ENCODE measurements at places on chromosomes 7 and 10.

GRCh38 chr10:114526504-114527238 is 122.4 kb upstream of the AFAP1L2 start:
- peak; percentile 73 for DNase-seq

DNA sequence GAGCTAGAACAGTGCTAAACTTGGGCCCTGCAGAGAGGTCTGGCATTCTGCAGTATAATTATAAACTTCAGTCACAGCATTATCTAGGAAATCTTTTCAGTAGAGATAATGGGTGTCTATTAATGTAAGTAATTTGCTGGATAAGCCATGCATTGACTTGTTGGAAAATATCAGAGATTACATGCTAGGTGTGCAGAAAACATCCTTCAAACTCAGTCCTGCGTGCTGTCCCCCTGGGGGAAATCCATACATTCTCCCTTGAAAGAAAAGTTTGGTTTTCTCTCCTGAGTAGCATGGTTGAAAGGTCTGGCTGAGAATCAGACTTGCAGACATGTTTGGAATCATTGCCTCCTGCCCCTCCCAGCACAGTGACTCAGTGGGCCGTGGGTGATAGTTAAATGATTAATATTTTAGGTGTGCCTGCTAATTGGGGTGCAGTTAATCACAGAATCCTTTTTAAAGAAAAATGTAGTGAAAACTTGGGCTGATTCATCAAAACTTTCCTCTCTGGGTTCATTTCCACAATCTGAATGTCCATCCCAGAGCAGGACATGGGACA is 13.9 kb upstream of the PRXL2A start:
- DNase-seq, result no peak

DNA sequence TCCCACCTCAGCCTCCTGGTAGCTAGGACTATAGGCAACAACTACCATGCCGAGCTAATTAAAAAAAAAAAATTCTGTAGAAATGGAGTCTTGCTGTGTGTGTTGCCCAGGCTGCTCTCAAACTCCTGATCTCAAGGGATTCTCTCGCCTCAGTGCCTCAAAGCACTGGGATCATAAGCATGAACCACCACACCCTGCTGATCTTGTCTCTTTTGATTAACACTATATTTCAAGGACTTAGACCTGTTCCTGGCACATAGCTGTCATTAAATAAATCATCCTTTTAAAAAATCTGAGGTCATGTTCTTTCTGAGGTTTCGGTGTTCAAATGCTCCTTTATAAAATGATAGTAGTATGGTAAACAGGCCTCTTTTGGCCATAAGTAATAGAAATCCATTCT is 4.8 kb downstream of the PALS2 start:
- no peak for DNase-seq

GRCh38 chr10:47145290-47145934 is 154.6 kb upstream of the GDF10 start:
- no peak for DNase-seq

DNA sequence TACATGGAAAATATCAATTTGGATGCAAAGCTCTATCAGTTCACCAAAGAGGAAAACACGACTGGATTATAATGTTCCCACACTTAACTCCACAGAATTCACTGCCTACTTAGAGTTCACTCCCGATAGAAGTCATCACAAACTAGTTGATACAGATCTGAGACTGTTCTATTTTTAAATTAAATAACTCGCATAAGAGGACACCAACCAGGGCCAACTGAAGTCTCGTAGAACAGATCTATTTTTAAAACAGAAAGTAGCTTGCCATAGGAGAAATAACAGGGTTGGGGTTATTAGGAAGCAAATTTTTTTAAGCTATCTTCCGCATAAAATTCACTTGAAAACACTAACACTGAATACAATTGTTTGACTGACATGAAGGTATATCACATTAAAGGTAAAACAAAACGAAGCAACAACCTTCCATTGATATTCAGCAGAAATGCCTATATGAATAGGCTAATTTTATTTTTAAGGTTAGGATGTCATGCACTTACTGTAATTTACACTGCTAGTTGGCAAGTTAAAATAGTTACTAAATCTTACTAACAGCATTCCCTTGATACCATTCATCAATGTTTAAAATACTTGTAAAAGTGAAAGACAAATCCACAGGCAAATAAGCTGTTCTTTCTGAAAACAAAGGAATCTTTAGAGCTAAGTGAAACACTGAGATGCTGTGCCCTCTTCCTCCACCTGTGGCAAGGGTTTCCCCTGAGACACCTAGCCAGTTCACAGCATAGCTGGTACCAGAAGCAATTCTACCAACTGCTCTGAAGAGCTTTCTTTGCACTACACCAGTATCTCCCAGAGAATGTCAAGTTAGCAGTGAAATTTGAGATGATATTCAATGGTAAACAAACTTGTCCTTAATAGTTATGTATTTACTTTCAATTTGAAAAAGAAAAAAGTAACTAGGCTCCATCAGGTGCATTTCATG is 186.7 kb upstream of the ANK3 start:
- no peak for DNase-seq

GRCh38 chr7:120334475-120334874 is 61.5 kb downstream of the KCND2 start:
- DNase-seq, result no peak

- DNase-seq, result peak; percentile 14
Measured at GRCh38 chr7:98165827-98166667, 45.2 kb upstream of the BHLHA15 start.

GRCh38 chr10:71135236-71135635 is 77.1 kb upstream of the UNC5B start:
- DNase-seq, result no peak

DNA sequence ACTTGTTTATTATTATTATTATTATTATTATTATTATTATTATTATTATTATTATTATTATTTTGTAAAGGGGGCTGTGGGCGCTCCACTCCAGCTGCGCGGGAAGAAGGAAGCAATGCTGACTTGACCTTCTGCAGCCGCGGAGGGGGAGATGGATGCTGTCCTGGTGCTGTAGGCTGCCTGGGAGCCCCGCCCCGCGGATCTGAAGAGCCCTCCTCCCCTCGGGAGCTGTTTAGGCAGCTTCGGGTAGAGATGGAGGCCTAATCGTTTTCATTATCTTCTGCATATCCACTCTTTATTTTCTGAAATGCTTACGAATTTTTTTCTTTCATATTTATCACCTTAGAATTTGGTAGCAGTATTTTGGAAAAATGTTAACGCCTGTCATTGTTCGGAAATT is 101.2 kb upstream of the KLF6 start:
- no peak for DNase-seq

DNA sequence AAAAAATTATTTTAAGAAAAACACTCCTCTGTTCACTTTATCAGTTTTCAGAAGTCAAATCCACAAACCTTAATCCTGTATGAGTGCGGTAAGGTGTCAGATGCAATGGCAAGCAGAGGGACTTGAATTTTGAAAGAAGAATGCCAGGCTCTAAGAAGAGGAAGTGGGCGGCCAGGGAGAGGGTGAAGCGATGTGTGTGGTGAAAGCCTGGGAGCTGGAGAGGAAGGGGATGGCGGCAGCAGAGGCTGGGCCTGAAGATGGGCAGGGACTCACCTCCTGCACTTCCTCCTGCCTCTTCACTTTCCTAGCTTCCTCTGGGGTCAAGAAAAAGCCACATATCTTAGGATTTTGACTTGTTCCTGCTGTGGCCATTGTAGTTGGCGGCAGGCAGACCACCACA is 609.6 kb downstream of the PARD3 start:
- no peak for DNase-seq

DNA sequence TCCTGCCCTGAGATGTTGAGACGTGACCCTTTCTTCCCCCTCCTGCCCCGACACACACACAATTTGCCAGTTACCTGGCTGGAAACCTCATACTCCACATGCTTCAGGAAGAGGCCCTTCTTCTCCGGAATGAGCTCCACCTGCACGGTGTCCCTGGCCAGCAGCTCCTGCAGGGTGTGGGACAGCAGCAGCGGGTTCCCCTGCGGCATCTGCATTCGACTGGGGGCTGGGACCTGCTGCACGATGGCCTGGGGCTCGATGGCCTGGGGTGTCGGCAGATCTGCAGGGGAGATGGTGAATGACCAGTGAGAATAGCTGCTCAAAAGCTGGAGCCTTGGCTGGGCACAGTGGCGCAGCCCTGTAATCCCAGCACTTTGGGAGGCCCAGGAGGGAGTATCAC is 36.0 kb downstream of the NUDT1 start:
- no peak for DNase-seq

DNA sequence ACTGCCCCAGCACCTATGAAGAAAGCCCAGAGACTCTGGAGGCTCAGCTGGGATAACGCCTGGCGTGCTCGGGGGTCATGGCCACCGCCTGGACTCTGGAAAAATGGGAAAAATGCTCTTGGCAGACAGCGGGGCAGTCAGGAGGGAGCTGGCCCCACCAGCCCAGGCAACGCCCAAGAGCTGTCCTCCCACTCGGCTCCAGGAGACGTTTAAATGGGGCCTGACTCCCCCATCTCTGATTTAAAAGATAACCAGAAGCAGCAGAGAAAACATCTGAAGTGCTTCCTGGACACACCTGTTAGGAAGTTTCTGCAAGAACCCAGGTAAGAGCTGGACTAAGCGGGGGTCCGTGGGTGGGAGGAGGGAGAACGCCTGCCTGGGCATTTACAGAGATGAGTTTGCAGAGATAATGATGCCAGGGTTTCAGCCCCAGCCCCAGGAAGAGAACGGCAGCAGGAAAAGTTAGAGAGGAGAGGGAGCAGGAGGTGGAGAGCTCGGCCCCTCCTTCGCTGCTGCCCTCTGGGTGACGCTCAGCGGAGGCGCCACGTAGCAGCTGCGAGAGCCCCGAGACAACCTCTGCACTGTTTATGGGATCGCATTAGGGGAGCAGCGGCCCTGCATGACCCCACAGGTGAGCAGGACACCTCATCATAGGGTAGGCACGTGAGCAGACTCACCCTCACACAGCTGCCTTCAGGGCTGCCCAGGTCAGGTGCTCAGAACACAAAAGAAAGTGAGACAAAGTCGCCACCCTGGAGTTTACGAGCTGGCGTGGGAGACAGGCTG is 83.5 kb upstream of the INSIG1 start:
- DNase-seq, result no peak

DNA sequence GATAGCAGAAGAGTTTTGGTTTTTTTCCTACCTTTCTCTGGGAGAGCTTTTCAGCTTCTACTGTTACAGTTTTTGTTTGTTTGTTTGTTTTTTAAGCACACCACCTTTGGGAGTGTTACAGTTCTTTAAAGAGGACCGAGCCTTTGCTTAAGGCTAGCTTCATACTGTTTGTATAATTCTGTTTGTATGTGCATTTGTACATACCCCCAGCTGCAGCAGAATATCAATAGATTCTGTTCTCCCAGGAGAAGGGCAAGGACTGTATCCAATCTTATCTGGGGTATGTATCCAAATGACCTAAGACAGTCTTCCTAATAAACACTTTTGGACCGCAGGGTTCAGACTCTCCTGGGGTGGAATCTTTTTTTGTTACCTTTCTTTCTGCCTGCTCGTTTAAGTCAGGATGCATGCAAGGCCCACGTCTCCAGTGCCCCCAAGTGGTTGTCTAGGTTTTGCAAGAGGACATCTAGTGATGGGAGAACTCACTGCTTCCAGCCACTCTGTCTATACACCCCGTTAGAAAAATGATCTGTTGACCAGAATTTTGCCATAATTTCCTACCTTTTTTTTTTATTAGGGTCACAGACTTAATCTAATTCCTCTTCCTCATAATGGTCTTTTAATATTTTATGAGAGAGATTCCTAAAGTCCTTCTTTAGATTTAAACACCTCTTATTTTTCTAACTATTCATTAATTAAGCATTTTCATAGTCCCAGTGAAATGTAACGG is 23.9 kb downstream of the NRF1 start:
- DNase-seq, result no peak

DNA sequence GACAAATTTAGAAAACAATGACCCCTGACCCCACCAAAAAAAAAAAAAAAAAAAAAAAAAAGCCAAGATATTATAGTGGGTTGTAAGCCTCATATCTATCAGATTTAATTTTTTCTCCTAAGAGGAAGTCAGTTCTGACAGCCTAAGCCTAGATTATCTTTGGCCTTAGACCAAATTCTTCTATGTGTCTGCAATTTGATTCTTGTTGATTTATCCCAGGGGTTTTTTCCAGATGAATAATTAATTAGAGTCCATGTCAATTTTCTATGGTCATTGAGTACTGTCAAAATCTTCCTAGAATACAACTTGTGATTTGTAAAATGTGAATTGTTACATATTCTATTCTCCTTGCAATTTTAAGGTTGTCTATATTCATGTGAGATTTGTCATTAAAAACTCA is 151.6 kb upstream of the CACNA2D1 start:
- no peak for DNase-seq

DNA sequence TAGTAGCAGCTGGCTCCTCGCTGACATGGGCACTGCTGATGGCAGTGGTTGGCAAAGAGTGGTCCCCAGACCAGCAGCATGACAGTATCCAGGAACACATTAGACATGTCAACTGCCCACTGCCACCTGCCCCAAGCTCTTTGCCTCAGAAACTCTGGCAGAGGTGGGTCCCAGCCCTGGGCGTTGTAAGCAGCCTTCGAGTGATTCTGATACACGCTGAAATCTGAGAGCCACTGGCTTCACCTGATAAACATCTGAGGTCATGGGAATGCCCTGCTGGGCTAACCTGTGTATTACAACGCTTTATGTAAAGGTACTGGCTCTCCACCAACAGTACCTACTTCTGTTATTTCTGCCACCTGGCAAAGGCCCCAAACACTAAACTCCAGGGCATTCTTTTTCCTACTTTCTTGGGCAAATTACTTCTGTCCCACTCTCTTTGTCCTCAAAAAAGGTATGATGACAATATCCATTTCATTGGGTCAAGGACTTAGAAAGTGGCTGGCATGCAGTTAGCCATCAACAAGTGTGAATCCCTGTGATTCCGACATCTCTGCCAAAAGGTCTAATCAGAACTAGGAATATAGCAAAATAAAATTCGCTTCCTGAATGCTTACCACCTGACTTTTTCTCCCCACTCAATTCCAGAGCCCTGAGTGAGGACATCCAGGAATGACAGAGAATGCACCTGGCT is 9.2 kb downstream of the SGMS1 start:
- no peak for DNase-seq

DNA sequence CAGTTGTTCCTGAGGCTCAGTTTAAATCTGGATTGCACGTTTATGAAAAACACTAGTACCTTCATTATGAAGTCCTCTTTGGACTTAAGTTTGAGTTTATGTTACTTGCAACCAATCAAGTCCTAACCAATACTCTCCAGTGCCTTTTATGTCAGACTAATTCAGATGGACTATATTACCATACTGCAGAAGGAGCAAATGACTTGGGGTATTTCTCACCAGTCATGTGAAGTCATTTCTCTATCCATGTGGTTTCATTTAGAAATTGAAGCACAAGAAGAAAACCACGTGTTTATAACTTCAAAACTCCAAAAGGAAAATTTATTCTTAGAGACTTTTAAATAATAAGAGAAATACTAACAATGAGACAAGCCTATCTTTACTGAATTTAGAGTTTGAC is 201.6 kb downstream of the MBL2 start:
- DNase-seq, result no peak

GRCh38 chr10:88103576-88103975 is 240.2 kb downstream of the PTEN start:
- no peak for DNase-seq

GRCh38 chr7:47577321-47577919 is 4.5 kb downstream of the TNS3 start:
- no peak for DNase-seq

- DNase-seq, result no peak
Measured at GRCh38 chr10:9198611-9199010, 1144.1 kb downstream of the GATA3 start.

Data from stimulated activated CD8-positive, alpha-beta memory T cell treated with anti-CD3 and anti-CD28 coated beads, Interleukin-12 subunit alpha, Interleukin-12 subunit beta, amount 100 ng/mL, for 4 hours (primary cell).